ENCODE measurements at places on chromosomes 7 and 10.
A peak's percentile ranks its signal among the peaks of the same experiment; 100 is the strongest.

GRCh38 chr7:144671429-144671828, 164.4 kb downstream of the TPK1 start:
- DNase-seq: no peak

DNA sequence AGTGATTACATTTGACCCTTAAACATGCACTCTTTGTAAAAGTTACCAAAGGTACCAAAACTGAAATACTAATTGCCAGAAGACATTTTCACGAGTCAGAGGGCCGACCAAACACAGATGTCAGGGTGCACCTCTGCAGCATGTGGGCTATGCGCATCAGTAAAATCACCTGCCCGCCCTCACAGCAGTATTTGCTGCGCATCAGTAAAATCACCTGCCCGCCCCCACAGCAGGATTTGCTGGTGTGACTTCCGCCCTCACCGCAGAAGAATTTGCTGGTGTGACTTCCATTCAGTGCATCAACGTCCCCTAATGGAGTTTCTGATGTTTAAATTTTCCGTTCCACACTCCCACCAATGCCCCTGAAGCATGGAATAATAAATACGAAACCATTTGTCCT, 202.9 kb downstream of the PTPRN2 start:
- no peak for DNase-seq

- no peak for DNase-seq
These were observed 21.5 kb upstream of the PFKFB3 start for GRCh38 chr10:6181249-6181648.

DNA sequence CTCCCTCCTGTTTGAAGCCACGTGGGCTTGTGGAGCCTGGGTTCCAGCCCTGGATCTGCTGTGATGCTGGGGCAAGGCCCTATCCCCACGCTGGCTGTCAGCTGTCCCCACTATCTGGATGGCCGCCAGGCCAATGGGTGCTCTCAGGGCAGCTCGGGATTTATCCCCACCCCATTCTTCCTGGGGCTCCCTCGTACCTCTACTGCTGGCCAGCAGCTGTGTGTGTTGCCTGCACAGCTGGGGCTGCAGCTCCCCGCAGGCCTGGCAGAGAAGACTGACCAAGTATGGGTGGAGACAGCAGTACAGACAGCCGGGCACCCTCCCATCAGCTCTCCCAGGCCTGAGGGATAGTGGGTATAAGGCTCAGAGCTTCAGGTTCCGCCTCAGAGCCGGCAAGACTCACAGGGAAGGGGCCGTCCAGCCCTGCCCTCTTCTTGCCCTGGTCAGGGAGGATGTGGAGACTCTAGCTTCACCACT, 13.6 kb downstream of the CLIP2 start:
- no peak for DNase-seq

DNA sequence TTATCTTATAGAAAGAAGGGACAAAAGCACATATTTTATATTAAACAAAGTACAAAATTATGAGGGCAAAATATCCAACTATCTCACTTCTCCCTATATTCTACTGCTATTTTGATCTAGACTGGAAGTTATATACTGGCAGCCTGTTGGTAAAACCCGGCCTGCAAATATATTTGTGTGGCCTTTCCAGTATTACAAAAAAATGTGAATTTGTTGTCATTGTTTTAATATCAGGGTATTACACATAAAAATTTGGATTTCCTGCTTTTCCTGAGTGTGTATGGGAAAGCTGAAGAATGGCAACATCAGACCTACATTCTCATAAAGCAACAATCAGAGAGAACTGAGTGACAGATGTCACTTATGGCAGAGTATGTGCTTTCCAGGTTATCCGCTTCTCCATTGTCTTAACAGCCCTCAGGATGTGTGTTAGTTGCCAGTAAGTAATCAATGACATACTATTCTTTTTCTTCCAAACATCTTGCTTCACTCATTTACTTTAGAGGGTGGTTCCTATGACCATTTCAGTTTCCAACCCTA, 7.3 kb downstream of the SYPL1 start:
- no peak for DNase-seq

- DNase-seq: no peak
These were observed 10.8 kb downstream of the ANTXRL start for GRCh38 chr10:46297406-46298204.

GRCh38 chr7:75866489-75867389, 12.1 kb upstream of the RHBDD2 start:
- peak; percentile 65 for DNase-seq

- no peak for DNase-seq
These were observed 13.9 kb downstream of the HNRNPA2B1 start for GRCh38 chr7:26186364-26187311.

DNA sequence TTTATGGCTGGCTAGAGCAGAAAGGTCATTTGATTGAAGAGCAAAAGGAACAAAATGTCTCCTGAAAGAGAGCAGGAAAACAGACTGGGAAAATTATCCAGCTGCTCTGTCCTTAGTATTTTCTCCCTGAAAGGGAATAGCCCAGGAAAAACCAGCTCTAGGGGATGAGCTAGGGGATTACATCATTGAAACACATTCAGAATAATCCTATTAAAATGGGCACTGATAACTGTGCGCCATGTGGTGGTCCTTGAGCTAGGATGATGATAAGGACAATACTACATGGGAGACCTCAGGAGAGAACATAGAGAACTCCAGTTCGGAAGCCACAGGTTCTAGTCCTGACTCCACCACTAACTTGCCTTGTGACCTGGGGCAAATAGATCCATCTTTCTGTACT, 873.8 kb downstream of the TYW1 start:
- no peak for DNase-seq

DNA sequence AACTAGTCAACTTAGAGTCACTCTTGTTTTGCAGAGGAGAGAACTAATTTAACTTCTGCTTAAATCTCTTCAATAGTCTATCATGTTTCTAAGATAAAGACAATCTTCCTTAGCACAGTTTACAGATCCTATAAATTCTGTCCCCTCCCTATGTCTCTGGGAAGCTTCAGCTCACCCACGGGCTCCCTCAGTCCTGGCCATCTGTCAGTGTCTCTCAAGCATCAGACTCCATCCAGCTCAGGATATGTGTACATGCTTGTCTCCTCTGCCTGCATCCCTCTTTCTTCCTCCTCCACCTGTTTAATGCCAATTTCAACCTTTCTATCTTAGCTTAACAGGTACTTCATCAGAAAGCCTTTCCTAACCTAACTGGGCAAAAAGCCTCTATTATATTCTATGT, 177.1 kb upstream of the PTER start:
- DNase-seq: no peak

DNA sequence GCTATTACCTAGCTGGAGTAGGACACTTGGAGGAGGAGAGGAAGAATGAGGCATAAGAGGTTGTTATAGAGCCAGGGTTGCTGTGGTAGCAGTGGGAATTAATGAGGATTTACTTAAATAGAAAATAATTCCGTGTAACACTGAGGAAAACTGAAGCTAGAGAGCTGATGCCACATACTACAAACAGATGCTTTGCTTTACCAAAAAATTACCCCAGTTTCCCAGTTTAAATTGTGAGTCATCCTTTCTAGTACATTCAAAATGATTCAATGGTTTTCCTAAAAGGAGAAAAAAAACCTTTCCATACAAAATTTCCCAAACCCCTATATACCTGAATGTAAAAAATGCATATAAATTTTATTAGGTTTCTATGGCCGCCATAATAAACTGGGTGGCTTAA, 58.3 kb downstream of the ZNF518A start:
- no peak for DNase-seq

DNA sequence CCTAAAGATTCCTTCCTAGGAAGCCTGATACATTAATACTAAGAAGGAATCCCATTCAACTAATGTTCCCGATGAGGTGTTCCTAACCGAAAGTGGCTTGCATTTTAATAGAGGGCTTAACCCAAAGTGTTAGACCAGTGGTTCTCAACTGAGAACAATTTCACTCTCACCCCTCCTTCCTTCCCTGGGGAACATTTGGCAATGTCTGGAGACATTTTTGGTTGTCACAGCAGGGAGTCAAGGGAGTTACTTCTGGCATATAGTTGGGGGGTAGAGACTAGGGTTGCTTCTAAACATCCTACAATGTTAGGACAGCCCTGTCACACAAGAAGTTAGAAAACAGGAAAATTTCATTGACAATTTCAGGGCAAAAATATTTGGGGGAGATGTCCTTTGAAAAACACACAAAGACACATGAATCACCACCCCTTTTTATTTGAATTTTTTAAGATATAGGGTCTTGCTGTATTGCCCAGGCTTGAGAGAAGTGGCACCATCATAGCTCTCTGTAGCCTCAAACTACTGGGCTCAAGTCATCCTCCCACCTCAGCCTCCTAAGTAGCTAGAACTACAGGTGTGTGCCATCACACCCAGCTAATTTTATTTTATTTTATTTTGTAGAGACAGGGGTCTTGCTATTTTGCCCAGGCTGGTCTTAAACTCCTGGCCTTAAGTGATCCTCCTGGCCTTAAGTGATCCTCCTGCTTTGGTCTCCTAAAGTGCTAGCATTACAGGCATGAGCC, 50.7 kb downstream of the WNT2 start:
- no peak for DNase-seq

- no peak for DNase-seq
These were observed 27.1 kb downstream of the NMT2 start for GRCh38 chr10:15141136-15142054.

DNA sequence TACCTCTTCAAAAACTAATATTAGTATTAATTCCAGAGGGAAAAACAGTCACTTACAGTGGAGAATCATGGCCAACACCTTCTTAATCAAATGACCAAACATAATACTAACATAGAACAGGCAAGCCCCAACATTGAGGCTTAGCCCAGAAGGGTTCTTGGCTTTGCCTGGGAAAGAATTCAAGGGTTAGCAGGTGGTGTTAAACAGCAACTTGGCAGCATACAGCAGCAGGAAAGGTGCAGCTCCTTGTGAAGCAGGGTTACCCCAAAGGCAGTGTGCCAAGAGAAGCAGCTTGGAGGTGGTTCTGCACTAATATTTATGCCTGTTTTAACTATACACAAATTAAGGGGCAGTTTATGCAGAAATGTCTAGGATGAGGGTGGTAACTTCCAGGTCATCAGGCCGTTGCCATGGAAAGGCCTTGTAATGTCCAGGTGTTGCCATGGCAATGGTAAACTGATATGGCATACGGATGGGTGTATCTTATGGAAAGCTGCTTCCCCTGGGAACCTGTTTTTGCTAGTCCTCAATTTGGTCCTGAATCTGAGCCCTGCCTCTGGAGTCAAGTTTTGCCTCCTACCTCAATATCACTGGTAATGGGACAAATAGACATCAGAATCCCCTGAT, 27.2 kb upstream of the BEND7 start:
- no peak for DNase-seq

GRCh38 chr10:112045938-112046337, 137.6 kb downstream of the GPAM start:
- no peak for DNase-seq

- DNase-seq: no peak
These were observed 4.8 kb downstream of the NHLRC2 start for GRCh38 chr10:113859261-113859660.

DNA sequence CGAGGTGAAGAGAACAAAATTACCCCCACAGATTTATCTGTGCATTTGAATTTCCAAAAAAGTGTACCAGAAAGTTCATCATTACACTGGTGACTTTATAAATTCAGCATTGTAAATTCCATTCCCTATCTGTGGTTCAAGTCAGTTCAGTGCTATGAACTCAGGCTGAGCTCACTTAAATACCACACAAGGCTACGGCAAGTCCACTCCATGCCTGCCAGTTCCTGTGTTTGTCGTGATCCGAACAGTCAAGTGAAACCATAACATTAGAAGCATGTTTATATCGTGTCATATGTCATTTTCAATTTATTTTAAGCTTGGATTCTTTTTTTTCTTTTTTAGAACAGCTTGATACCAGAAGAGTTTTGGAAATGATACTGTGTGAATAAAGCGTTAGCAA, 14.8 kb downstream of the MBL2 start:
- no peak for DNase-seq

DNA sequence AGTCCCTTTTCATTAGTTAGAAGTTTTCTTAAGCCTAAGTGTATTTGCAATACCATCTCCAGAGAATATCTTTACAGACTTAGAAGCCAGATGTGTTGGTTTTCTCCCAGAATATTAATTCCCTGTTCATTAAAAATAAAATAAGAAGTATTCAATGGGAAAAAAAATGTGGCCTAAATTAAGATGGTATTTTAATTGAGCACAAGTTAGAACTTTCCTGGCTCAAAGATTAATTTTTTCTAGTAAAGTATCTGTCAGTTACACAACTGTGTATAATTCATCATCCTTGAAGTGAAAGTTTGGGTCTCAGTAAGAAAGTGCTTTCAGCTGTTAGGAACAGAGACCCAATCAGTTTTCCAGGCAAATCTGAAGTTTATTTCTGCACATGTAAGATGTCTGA, 1179.5 kb upstream of the C7orf33 start:
- DNase-seq: no peak

DNA sequence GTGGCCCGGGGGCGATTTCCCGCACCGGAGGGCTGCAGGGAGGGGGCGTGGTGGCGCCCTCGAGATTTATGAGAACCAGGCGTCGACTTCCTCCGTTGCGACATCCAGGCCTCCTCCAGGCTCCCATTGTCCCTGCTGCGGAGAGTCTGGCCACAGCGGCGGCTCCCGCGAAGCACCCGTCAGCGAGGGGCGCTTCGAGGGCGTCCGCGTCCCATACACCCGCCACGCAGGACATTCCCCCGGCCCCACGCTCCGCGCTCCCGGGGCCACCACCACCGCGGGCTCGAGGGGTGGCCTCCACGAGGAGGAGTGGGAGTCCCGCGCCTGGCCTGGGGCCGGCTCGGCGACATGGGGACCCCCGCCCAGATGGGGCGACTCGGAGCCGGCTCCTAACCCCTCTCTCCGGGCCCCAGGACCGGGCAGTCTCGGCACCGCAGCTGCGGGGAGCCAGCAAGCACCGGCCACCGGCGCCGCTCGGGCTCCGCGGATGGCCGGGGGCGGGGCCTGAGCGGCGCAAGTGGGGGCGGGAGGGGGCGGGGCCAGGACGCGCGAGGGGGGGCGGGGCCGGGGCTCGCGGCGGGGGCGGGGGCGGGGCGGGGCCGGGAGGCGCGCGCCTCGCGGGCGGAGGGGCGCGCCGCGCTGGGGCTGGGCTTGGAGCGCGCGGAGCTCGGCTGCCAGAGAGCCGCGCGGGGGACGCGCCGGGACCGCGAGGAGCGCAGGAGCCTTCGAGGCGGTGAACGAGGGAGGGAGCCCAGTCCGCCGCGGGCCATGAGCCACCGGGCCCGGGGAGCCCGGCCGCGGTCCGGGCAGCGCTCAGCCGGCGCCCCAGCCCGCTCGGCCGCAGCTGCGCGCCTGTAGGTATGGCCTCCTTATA, at the start of gene SH2B2:
TSS of gene SH2B2 (plus strand) at position 632 of the 874 bp plus-strand sequence. CDS start 13,683 bp downstream, outside the sequence.
- peak; percentile 53 for DNase-seq

DNA sequence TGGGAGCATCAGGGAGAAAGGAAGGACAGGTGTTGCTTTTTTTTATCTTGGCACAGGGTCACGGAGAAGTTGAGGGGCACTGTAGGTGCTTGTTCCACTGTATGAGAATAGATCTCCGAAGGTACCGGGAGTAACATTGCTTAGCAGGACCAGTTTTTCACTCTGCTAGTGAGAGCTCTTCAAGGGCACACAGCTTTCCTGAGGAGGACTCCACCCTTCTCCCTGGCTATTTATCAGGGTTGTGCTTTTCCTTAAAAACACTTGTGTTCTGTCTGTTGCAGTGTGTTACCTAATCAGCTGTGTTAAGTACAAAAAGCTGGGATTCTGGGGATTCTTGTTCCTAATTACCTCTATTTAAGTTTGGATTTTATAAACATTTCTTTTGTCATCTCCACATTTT, 160.5 kb downstream of the SND1 start:
- DNase-seq: no peak
